ENCODE measurements at places on chromosomes 4 and X. TPM values are rescaled to one million over a fixed set of nuclear protein-coding genes. Genes with fewer than 3 reads are reported as not detected.
A peak's percentile ranks its signal among the peaks of the same experiment; 100 is the strongest.

DNA sequence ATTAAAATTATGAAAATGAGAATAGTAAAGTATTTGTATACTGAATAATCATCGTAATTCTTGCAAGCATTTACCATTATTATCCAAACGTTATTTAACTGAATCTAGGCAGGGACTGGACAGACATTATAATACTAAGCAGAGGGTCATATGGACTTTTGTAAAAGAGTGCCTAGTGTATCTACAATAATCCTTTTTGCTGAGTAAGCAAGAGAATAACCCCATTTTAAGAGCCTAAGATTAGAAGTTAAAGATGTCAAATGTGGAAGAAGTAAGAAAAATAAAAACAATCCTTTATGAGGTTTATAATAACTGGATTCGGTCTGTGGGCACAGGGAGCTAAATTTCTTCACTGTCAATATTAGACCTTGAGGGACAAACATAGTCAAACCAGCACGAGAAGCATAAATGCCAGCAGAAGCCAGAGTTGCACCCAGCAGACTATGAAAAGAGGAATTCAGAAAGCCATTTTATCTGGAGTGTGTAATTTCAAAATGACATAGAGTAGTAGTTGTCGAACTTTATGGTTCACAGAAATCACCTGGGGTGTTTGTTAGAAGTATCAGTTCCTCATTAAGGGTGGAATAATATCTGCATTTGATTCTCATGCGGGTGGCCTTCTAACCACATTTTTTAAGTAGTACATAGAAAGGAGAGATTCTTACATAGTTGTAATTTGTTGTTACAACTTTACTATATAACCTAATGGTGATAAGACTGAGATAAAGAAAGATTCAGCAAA is 39.7 kb upstream of the DCLK2 start:
- no peak for DNase-seq

Gene PRICKLE3
- 5.8 TPM for total RNA-seq

DNA sequence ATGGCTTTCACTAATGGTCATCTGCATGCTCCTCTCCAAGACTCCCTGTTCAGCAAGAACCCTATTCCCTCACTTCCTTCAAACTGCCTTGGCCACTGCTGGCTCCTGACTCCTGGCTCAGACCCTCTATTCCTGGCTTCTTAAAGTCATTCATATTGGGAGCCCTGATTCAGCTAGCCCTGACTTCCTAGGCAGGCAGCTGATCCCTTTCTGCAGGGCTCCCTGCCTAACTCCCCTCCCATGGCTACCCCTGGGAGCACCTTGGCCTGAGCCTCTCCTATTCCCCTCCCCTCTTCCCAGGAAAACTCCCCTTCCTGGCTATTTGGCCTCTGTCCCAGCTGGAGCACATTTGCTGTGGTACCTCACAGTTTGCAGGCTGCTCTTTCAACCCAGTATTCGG is 154.9 kb upstream of the PJA1 start:
- no peak for DNase-seq

DNA sequence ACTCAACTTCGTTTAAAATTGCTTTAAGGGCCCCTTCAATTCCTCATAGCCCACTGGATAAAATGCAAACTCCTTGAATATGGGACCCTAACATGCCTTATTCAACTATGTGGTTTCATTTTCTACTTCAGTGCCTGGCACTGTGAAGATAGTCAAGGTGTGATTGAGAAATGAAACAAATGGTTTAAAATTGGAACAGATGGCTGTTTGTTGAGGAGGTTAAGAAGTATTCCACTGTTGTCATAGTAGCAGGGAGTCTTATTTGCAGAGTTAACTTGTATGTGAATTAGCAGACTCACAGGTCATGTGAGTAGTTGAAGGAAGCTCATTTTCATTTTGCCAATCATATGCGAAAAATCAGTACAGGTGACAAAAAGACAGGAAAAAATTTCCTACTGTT is 593.3 kb downstream of the KCTD8 start:
- no peak for DNase-seq

Gene XK
- 1.6 TPM for total RNA-seq

Gene UGT8
- total RNA-seq: 0.39 TPM

Gene TRIM75
- total RNA-seq: not detected

GRCh38 chr4:90064196-90064595 is 63.0 kb upstream of the CCSER1 start:
- DNase-seq: no peak

DNA sequence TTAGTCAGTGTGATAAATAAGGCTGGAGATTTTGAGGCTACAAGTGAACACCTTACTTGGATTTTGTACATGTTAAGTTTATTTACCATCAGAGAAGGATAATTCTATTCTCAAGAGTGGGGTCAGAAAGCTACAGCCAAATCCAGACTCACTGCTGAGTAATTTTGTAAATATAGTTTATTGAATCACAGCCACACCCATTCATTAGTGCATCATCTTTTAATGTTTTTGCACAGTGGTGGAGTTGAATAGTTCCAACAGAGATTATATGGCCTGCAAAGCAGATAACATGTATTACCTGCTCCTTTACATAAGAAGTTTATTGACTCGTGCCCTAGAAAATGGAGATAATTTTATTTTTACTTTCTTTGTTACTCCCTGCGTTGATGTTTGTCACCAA is 60.4 kb downstream of the PCDH18 start:
- DNase-seq: peak; percentile 1

Gene PAGE2
- total RNA-seq: not detected
